Activated CD8-positive, alpha-beta memory T cell treated with anti-CD3 and anti-CD28 coated beads, Interleukin-2, amount 50 U/mL, for 48 hours (primary cell): ENCODE measurements at places on chromosomes 1 and 21.

GRCh38 chr1:15724949-15725880 is 10.8 kb upstream of the SLC25A34 start:
- no peak for DNase-seq

DNA sequence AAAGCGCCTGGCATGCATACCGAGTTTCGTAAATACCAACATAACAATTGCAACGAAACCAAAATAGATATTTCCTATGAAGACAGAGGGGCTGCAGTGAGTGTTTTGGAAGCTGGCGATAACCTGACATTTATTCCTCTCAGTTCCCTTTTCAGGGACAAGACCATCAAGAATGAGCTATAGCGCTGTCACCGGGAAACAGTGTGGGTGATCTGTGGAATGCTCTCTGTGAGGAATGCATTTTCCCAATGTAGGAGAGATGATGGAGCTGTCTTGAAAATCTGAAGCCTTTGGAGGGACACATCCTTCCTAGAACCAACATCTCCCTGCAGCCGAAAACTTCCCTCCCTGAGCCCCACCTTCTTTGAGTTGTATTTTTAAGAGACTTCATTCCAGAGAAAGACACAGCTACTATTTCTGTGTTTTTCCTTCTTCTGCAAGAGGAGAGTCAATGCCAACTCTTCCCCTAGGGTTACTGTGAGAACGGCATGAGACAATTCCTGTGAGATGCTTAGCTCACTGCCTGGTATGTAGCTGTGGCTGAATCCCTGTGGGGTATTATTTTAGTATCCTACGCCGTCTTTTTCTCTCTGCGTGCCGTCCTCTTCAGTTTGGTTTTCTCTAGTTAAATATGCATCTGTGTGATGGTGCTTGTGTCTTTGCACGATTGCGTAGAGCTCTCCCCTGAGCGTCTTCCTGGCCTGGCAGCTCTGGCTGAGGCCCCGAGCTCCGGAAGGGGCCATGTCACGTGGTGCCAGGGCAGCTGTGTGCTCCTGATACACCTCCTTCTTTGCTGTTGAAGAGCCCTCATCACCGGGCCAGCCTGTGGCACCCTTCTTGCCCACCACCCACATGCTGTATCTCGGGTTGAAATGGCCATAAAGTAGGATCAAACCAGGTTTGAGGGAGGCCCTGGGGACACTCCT is 45.2 kb downstream of the AJAP1 start:
- no peak for DNase-seq

GRCh38 chr1:31183927-31184554 is 55.6 kb downstream of the NKAIN1 start:
- no peak for DNase-seq

DNA sequence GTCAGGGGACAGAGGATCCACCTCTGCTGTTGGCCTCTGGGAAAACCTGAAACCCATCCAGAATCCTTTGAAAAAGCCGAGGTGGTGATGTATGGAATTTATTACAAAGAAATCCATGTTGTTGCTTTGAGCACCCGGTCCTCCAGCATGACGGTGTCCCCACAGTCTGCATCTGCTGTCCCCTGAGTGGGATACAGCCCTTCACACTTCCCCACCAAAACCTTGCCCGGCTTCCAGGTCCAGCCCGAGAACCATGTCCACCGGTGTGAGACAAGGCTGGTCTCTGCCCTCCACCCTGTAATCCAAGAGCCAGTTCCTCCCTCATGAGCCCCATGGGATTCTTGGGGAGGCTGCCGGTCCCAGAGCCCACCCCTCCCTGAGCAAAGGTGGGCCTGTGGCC is 70.5 kb downstream of the STUM start:
- DNase-seq: no peak

GRCh38 chr1:203287109-203287893 is 18.0 kb upstream of the BTG2 start:
- DNase-seq: no peak

DNA sequence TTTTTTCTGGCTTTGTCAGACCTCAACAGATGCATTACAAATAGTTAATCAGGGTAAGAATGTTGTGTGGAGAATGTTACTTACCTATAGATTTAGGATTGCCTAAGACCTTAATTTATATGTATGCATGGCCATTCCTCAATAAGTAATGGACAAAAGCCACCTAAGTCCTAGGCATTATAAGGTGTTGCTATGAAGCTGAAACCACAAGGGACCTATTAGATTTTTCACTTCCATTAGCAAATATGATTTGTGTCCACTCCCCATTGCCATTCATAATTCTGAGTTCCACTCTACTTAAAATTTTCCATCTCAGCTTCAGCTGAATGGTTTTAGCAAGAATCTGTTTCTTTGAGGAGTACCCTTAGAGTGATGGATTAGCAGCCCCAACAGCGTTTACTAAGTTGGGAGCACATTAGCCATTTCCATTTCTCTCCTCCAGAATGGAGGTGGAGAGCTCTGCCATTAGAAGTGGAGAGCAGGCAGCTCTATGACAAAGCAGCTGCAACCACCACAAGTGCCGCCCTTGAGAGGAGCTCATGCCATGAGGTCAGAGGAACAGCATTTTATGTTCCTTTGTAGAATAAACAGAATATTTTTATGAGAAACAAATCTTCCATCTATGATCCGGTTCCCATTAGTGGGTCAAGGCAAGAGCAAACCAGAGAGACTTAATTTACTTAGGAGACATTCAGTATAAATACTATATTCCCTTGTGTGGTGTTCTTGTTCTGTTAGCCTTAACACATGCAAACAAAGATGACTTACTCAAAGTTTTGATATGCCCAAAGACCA is 28.9 kb upstream of the C1orf87 start:
- no peak for DNase-seq

GRCh38 chr1:58879464-58879863 is 95.6 kb upstream of the JUN start:
- DNase-seq: no peak

- no peak for DNase-seq
Observed at GRCh38 chr1:18111605-18112297, 4.2 kb downstream of the IGSF21 start.

GRCh38 chr1:47824716-47825115 is 172.5 kb downstream of the TRABD2B start:
- no peak for DNase-seq

GRCh38 chr1:88763649-88764406 is 79.8 kb downstream of the PKN2 start:
- DNase-seq: no peak

DNA sequence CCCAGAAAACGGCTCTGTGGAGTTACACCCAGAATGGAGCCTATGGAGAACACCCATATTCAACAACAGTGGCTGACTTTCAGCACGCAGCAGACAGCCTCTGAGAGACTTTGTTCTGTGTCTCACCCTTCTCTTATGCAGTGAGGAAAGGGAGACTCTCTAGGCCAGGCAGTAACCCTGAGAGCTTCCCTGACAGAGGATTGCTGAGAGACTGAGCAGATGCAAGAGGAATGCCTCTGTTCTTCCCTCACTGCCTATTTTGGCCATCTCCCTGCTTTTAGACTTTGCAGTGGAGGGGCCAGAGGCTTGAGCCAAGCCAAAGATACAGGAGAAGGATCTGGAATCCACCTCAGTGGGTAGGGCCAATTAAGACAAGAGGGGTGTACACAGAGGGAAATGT is 41.8 kb upstream of the SLC16A1 start:
- no peak for DNase-seq

- no peak for DNase-seq
Observed at GRCh38 chr1:170495006-170495405, 37.0 kb upstream of the GORAB start.

GRCh38 chr1:203478231-203478630 is 2.6 kb downstream of the PRELP start:
- no peak for DNase-seq

DNA sequence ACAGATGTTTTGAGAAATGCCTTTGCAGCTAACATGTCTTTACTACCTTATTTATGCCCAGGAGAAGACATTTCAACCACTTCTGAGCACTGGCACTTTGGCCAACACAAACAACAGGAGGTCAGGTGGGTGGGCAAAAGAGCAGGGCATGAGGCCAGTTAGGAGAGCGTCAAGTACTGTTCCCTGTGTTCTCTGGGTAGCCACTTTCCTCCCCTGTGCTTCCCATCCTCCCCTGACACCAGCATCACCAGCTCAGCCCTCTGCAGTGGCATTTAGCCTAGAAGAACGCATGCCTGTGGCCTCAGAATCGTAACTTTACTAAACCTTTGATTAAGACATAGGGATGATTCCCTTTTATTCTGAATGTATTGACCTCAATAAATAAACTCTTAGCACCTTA is 18.3 kb downstream of the BTG2 start:
- DNase-seq: no peak

DNA sequence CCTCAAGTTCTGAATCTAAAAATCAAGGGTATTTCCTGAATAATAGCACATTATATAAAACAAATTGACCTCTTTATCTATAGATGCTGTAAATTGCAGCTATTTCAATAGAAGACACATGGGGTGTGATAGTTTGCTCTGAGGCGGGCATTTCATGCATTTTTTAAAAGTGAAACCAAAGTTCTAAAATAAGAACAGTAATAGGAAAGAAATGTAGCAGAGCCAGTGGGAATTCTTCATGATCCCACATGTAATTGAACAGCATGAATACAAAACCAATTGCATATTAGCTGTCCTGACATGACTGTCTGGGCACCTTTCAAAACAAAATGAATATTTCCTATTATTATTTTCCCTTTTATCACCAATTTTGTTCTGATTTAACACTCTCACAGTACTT is 85.0 kb downstream of the RGS21 start:
- no peak for DNase-seq

GRCh38 chr1:180194546-180195207 is 35.4 kb upstream of the LHX4 start:
- no peak for DNase-seq

GRCh38 chr1:96508233-96508632 is 213.4 kb upstream of the PTBP2 start:
- no peak for DNase-seq

DNA sequence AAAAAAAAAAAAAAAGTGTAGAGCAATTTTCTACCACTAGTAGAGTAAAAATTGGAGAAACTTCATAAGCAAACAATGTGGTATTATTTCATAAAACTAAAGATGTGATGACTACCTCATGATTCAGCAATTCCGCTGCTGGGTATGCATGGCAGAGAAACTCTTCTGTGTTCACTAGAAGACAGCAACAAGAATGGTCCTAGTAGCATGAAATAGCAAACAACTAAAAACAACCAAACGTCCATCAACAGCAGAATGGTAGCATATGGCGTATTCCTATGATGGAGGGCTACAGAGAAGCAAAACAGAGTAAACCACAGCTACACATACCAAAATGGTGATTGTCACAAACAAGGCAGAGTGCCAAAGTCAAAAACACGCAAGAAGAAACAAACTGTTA is 18.9 kb downstream of the HTR1D start:
- DNase-seq: no peak

DNA sequence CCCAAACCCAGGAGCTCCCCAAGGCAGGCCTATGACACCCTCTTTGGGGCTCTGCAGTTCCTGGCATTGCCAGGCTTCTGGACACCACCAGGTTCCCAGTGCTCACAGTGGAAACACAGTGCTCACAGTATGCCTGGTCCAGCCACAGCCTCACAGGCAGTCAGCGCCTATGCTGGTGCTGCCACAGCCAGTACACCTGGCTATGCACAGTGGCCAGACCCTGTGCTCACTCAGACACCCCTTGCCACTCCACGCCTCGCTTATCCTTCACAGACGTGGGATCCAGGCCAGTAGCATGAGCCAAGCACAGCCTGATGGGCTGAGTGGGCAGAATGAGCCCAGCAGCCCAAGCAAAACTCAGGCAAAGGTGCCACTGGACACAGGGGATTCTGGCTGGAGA is 579.2 kb upstream of the ADGRL2 start:
- no peak for DNase-seq

GRCh38 chr21:24123785-24124184 is 1483.5 kb downstream of the MRPL39 start:
- no peak for DNase-seq

DNA sequence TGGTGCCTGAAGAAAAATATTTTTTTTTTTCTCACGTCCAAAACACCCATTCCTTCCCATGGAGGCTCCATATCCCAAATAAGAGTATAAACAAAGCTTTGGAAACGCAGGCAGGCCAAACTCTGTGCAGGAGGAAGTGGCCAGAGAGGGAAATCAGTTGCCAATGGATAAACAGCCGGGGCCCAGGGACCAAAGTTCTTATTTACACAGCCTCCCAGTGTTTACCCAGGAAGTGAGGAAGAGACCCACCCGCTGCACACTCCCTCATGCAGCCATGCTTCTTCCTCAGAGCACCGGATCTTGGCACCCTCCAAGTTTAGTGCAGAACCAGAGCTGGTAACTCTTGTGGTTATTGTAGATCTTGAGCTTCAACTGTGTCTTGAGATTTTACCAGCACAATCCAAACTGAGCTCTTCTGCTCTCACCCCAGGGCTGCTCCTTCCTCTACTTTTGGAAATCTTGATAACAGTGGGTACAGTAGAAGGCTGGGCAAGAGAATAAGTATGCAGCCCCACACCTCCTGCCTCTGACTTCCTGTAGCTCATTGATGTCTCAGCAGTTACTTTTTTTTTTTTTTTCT is 14.2 kb downstream of the MARCKSL1 start:
- no peak for DNase-seq

DNA sequence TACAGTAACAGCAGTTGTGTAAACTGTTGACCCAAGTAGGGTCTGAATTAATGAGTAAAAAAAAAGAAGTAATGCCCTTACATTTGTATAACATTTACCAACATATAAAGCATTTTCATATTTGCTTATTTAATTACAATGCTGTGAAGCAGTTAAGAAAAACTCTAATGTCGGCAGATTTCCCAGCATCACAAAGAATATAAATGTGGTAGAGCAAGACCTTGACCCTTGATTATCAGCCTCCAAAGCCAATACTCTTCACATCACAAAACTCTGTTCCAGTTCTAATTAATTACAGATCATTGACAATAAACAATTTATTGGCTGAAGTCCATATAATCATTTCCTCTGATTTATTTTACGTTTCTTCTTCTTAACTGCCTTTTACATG is 130.2 kb downstream of the DUSP10 start:
- DNase-seq: no peak

GRCh38 chr1:47334765-47335435 is 1.3 kb downstream of the CMPK1 start:
- DNase-seq: no peak

DNA sequence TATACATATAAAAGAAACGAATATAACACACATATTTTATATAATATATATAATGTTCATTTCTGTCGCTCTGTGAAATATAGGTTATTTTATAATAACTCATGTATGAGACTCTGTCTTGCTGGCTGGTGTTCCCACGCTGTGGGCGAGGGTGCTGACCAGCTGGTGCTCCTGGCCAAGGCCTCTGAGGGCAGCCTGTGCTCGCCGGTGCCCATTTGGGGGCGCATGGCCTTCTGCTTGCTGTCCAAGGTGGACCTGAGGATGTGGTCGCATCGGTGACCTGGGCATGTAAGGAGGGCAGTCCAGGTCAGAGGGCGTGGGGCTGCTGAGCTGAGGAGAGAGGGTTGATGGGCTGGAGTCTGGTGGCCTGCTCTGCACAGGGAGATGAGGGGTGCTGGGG is 1.1 kb upstream of the PCP4 start:
- DNase-seq: no peak

- DNase-seq: no peak
Observed at GRCh38 chr21:39430016-39430415, 15.6 kb downstream of the LCA5L start.

GRCh38 chr1:8702472-8702849 is 115.0 kb downstream of the RERE start:
- no peak for DNase-seq

- no peak for DNase-seq
Observed at GRCh38 chr1:171433451-171433850, 51.9 kb upstream of the PRRC2C start.

GRCh38 chr1:221841251-221841982 is 99.5 kb upstream of the DUSP10 start:
- DNase-seq: no peak

GRCh38 chr1:232484856-232485255 is 145.1 kb downstream of the SIPA1L2 start:
- DNase-seq: no peak
